ENCODE measurements at places on chromosomes 7 and 10.

DNA sequence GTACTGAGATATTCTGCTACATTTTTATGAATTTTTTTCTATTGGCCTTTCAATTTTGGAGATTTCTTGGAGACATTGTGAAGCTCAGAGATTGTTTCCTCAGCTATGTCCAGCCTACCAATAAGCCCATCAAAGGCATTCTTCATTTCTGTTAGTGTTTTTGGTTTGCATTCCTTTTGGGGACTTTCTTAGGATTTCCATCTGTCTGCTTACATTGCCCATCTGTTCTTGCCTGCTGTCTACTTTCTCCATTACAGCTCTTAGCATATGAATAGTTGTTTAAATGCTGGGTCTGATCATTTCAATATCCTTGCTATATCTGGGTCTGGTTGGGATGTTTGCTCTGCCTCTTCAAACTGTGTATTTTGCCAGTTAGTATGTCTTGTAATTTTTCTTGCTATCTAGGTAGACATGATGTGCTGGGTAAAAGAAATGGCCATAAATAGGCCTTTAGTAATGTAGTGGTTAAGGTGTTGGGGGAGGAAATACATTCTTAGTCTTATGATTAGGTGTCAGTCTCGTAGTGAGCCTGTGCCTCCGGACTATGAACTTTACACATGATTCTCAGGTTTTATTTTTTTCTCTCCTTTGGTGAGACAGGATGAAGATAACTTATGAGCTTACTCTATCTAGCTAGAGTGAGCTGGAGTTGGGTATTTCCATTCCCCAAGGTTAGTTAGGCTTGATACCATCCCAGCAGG, 32.6 kb upstream of the NME8 start:
- no peaks in the 10 kb centered on the region for H3K36me3 ChIP-seq
- no peak overlapping the region for H3K27ac ChIP-seq
- H3K4me3 ChIP-seq, result no peak overlapping the region
- H3K4me1 ChIP-seq, result no peaks in the 10 kb centered on the region

DNA sequence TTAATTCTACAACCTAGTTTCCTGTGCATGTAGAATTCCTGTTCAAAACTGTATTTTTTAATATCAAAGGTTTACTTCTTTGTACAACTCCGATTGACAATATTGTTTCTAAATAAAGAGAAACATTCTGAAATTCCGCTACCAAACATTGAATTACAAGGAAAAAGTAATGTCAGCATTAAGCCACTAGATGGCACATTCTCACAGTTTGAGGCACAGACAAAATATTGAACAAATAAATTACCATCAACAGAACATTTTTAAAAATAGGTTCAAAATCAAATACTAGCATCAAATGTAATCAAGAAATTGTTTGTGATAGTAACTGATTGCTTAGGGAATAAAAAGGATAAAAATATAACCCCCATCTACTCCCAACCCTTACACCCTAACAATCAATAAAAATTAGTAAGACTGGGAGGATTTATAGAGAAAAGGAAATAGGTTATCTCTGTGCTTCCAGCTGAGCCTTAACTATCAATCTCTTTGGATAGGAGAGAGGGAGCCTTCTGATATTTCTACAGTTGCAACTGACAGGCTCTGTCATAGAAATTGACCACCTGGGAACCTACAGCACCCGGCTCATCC, 86.6 kb upstream of the C7orf33 start:
- no peaks in the 10 kb centered on the region for H3K27me3 ChIP-seq
- DNase-seq, result peak; percentile 46
- no peak overlapping the region for H3K4me3 ChIP-seq

DNA sequence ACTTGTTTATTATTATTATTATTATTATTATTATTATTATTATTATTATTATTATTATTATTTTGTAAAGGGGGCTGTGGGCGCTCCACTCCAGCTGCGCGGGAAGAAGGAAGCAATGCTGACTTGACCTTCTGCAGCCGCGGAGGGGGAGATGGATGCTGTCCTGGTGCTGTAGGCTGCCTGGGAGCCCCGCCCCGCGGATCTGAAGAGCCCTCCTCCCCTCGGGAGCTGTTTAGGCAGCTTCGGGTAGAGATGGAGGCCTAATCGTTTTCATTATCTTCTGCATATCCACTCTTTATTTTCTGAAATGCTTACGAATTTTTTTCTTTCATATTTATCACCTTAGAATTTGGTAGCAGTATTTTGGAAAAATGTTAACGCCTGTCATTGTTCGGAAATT, 101.2 kb upstream of the KLF6 start:
- H3K4me1 ChIP-seq, result peaks cover 31% of the 10 kb centered on the region
- no peak overlapping the region for H3K4me3 ChIP-seq
- DNase-seq, result no peak
- no peaks in the 10 kb centered on the region for H3K27me3 ChIP-seq

DNA sequence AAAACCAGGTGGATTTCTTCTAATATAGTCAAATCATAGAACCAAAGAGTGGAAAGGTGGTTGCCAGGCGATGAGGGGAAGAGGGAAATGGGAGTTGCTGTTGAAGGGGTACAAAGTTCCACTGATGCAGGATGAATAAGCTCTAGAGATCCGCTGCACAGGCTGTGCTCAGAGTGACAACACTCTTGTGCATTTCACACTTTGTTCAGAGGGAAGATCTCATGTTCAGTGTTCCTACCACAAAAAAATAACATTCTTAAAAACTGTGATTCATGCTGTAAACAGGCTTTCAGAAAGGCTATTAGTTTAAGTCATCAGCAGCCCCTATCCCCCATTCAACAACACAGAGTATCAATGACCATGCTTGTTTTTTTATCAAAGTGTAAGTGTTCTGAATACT, 213.8 kb downstream of the COBL start:
- no peak overlapping the region for H3K4me3 ChIP-seq
- H3K36me3 ChIP-seq, result peaks cover 11% of the 10 kb centered on the region
- DNase-seq, result peak; percentile 15
- no peaks in the 10 kb centered on the region for H3K4me1 ChIP-seq
- peaks cover 1% of the 10 kb centered on the region for H3K27me3 ChIP-seq

- no peak overlapping the region for H3K27ac ChIP-seq
- peaks cover 3% of the 10 kb centered on the region for H3K4me1 ChIP-seq
- no peak overlapping the region for H3K4me3 ChIP-seq
- peak; percentile 72 for DNase-seq
- H3K36me3 ChIP-seq, result no peaks in the 10 kb centered on the region
- H3K27me3 ChIP-seq, result no peaks in the 10 kb centered on the region
Observed at GRCh38 chr7:50832744-50833143, 50.0 kb upstream of the GRB10 start.

DNA sequence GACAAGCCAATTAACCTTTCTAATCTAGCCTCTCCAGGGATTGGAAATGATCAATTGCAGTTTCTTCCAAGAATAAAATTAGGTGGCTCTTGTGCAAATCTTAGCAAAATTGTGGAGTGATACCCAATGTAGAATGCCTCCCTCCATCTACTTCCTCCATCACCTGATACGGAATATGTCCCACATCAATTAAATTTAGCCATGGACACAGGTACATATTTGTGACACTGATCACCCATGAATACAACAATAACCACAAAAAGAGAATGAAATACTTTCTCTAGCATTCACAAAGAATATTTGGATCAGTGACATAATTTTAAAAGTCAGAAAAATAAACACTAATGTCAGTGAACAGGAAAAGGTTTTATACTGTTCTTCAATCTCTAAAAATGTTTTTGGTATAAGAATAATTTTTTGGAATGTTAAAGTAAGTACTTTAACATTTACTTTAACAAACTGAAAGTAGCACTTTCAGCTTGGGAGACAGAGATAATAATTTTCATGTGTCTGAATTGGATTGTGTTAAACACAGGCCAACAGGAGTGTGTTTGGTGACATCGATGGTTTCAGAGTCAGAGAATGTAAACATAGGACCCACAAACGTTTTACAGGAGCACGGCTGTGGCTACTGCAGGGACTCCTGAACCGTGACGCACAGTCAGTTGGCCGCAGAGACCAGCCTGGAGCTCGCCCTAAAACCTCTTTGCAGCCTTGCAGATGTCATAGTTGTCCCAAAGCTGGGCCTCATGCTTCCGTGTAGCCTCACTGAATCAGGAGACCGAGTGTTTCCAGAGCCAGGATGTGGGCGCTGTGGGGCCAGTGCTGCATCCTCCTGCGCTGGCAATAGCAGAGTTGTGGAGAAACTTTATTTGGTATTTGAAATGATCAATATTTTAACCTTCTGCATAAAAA, 7.2 kb downstream of the RBM20 start:
- no peak overlapping the region for H3K27ac ChIP-seq
- DNase-seq, result no peak
- H3K4me1 ChIP-seq, result no peaks in the 10 kb centered on the region
- H3K36me3 ChIP-seq, result no peaks in the 10 kb centered on the region

DNA sequence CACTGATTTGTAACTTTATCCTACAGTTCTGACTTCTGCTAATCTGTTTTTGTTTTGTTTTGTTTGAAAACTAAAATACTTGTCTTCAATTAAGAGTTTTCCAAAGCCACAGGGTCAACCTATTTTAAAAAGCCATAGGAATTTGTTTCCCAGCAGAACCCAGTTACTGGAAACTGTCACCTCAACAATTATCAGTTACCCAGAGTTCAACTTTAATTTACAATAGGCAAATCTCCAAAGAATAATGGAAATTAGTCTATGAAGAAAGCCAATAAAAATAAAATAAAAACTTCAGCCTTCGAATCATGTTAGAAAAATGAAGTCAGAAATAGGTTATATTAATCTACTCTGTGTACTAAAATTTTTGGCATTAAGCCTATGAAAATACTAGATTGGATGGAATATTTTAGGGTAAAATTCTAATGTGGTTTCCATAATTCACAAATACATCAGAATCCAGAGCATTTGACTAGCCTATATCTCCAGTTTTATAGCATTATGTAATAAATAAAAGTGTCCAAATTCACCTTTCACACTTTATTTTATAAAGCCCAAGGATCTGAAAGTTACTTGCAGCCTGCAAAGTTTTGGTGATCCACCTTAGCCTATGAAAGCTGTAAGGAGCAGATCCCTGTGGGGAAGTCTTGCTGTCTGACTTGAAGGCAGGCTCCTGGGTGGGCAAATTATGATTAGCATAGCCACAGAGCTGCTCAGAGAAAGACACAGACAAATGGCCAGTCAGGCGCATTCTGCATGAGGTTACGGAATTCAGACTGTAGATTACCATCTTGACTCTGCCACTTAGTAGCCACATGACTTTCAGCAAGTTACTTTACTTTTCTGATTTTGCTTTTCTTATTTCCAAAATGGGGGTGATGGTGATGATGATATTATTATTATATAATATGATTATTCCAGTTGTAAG, 250.0 kb upstream of the HGF start:
- no peaks in the 10 kb centered on the region for H3K36me3 ChIP-seq
- no peak for DNase-seq
- no peak overlapping the region for H3K4me3 ChIP-seq

GRCh38 chr10:123325663-123326190, 171.5 kb downstream of the BUB3 start:
- no peak overlapping the region for H3K4me3 ChIP-seq
- H3K4me1 ChIP-seq, result no peaks in the 10 kb centered on the region
- H3K27ac ChIP-seq, result no peak overlapping the region
- DNase-seq, result no peak
- no peaks in the 10 kb centered on the region for H3K36me3 ChIP-seq

GRCh38 chr10:541750-542371, 147.6 kb downstream of the DIP2C start:
- H3K36me3 ChIP-seq, result no peaks in the 10 kb centered on the region
- peak; percentile 54 for DNase-seq
- H3K27ac ChIP-seq, result no peak overlapping the region

DNA sequence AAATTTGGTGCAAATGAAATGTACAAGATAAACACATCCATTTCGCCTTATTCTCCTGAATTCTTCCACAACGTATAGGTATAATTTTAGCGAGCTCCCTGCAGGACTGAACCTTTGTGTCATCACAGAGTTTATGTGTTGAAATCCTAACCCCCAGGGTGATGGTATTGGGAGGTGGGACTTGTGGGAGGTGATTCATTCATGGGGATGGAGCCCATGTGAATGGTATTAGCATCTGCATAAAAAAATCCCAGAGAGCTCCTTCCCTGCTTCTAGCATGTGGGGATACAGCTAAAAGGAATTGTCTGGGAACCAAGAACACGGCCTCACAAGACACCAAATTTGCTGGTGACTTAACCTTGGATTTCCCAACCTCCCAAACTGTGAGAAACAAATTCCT, 741.4 kb upstream of the VSTM2A start:
- no peaks in the 10 kb centered on the region for H3K27me3 ChIP-seq
- no peak for DNase-seq
- H3K4me1 ChIP-seq, result no peaks in the 10 kb centered on the region
- no peaks in the 10 kb centered on the region for H3K36me3 ChIP-seq
- H3K4me3 ChIP-seq, result no peak overlapping the region

DNA sequence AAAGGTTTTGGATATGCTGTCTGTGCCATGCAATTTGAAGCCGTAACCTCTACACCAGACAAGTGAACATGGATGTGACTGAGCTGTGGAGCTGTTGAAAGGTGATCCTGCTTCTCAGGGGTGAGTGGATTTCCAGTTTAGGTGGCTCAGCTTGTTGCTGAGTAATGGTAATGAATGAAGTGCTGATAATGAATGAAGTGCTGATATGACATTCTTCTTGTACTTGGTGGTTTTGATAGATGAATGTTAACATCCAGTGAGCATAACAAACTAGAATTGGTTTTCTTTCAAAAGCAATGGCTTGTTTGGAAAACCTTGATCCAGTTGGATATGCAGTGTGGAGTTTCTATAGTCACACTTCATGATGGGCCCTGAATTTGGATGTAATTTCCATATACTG, 89.7 kb upstream of the FZD8 start:
- no peaks in the 10 kb centered on the region for H3K27me3 ChIP-seq
- H3K27ac ChIP-seq, result no peak overlapping the region
- no peaks in the 10 kb centered on the region for H3K36me3 ChIP-seq

DNA sequence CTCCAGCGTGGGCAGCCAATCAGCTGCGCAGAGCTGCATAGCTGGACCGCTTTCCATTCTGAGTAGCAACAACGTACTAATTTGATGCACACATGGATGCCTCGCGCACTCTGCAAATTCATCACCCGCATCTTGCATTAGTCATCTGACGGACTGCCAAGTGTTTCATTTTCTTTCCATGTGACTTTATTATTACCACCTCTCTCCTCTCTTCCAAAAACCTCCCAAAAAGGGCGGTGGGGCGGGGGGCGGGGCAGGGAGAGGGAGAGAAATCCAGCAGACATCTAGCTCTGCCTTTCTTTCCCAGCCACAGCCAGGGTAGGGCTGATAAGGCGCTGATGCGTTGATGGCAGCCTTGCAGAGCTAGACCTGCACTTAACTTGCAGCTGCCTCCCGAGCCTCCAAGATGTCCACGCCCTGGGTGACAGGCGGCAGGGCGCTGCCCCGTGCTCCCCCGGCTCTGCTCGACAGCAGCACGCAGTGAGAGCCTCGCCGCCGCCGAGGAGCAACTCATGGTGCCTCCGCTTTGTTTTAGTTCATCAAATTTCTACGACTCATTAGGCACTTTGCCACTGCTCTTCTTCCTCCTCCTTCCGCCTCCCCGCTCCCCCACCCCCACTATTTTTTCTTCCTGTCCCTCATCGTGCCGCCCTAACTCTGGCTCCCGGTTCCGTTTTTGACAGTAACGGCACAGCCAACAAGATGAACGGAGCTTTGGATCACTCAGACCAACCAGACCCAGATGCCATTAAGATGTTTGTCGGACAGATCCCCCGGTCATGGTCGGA, 147.3 kb downstream of the CELF2 start:
- DNase-seq, result peak; percentile 46
- no peaks in the 10 kb centered on the region for H3K36me3 ChIP-seq
- H3K4me3 ChIP-seq, result peak overlapping the region; percentile 48

GRCh38 chr7:151676759-151677158, 157.1 kb upstream of the RHEB start:
- peaks cover 2% of the 10 kb centered on the region for H3K4me1 ChIP-seq
- H3K27ac ChIP-seq, result no peak overlapping the region
- H3K36me3 ChIP-seq, result no peaks in the 10 kb centered on the region
- no peak for DNase-seq

All from small intestine (tissue), 16 donors.